Foreskin keratinocyte (primary cell): ENCODE measurements at places on chromosomes 13 and 19. TPM values are rescaled to one million over a fixed set of nuclear protein-coding genes. Genes with fewer than 3 reads are reported as not detected.

Gene ELAVL1
- total RNA-seq, result 79.7 and 85.2 TPM in 2 replicates

Gene TBC1D17
- total RNA-seq, result 12.4 and 14.7 TPM in 2 replicates

Gene MLNR
- not detected in 2 replicates for total RNA-seq

Gene IRGC
- not detected in 2 replicates for total RNA-seq

Gene ZNF71
- total RNA-seq, result 6.9 and 7.5 TPM in 2 replicates
